ENCODE measurements at places on chromosomes 7 and 10. TPM values are rescaled to one million over a fixed set of nuclear protein-coding genes. Genes with fewer than 3 reads are reported as not detected.

TBRG4 gene
- total RNA-seq: 38.2 TPM

DNA sequence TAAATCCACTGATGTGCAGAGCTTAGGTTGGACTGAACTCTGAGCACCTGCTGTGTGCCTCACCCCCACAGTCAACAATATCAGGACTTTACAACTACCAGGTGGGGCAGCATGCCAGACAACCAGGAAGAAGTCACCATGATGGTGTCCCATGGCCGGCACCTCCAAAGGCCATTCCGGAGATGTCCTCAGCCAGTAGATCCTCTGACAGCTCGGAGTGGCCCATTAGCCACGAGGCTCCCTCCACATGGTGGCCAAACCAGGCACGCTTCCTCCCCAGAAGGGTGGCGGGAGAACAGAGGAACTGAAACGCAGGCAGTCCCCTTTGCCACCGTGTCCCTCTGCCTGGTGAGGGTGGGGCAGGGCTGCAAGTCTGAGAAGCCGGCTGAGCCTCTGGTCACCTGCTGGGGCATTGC lies 390.0 kb downstream of the TNS3 start:
- no peak for DNase-seq

GRCh38 chr7:68730964-68731363 lies 867.3 kb upstream of the AUTS2 start:
- no peak for DNase-seq

GRCh38 chr7:12403287-12404181 lies at the start of gene VWDE:
TSS of gene VWDE (minus strand) at chr7:12403865. CDS start at chr7:12403716, 149 bp downstream.
- no peak for DNase-seq

SLC13A1 gene
- not detected for total RNA-seq

DNA sequence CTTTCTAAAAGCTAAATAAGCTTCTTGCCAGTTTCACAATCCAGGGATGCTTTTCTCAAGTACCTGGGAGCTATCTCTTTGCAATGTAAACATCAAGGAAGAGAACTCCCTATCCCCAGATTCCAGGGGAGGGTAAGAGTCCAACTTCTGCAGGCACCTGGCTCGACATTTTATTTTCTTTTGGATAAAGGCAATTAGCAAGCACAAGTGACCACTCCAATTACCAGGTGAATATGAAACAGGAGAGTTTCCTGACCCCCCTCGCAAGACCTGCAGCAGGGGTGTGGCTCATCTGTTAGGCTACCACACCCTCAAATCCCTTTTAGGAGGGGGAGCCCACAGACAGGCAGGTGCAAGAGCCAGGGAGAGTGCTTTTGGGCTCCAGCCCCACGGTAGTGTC lies 28.6 kb upstream of the LANCL2 start:
- no peak for DNase-seq

DNA sequence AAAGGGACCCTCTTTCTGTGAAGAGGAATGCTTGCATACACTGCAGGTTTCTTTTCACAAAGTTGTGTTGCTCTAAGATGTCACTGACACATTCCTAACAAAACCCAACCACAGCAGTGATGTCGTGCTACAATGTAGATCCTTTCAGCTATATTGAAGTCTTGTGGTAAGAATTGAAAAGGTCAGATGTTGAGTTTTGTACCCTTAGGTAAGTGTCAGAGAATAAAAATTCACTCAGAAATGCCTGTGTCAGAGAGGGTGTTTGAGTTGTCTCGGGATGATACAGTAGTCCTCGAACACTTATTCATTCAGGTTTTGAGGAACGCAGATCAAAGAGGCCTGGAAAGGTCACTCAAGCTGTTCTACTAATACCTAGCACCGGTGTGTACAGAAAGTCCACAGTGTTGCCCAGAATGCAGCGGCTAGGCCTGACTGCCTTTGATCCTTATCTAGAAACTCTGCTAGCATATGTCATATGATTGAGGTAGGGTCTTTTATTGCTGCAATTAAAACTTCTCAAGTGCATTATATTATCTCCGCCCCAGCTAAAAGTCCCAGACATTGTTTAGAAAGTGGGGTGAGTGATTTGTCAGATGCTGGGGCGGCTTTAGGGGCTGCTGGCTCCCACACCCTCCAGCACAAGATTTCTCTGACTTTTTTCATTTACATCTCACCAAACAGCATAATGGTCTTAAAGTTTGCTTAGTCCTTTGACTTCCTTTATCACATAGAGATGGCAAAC lies 26.0 kb downstream of the RNF32 start:
- DNase-seq: no peak

ZNF117 gene
- total RNA-seq: 20.4 TPM

DNA sequence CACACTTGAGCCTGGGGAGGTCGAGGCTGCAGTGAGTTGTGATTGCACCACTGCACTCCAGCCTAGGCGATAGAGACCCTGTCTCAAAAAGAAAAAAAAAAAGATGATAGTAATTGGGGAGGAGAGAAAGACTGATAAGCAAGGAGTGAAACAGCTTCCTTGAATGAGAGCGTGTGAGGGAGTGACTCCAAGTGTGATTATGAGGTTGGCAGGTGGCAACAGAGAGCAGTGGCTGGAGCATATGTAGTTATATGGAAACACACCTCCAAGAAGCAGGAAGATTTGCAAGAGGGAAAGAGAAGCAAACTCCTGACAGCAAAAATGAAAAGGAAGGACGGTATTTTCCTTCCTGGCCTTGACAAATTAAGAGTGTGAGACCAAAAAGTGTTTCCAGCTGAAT lies 50.4 kb downstream of the VKORC1L1 start:
- DNase-seq: no peak

GRCh38 chr10:26528048-26528447 lies 89.9 kb downstream of the APBB1IP start:
- DNase-seq: no peak

DNA sequence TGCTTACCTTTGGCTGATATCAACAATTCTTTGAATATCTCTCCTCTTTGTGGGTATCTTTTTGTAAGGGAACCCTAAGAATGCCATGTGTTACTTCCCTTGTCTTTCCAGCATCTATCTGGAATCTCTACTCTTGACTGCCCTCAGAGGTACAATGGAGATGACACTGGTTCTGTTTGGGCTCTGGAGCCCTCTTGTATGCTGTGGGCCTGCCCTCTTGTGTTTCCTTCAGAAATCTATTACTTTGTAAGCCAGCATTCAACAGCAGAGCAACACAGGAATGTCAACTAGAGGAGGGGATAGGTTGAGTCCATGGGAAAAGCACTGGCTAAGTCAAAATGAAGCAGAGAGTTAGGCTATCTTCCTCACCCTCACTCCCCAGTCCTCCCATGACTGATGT lies 142.3 kb downstream of the XPNPEP1 start:
- DNase-seq: no peak
